ENCODE measurements at places on chromosomes 3 and 15. TPM values are rescaled to one million over a fixed set of nuclear protein-coding genes. Genes with fewer than 3 reads are reported as not detected.

GRCh38 chr3:126907557-126907956, 75.4 kb upstream of the PLXNA1 start:
- no peaks in the 10 kb centered on the region for H3K27me3 ChIP-seq
- DNase-seq, result no peak
- H3K36me3 ChIP-seq, result no peaks in the 10 kb centered on the region
- H3K4me3 ChIP-seq, result no peak overlapping the region

- H3K4me1 ChIP-seq, result no peaks in the 10 kb centered on the region
- no peak for DNase-seq
- no peak overlapping the region for H3K27ac ChIP-seq
- H3K27me3 ChIP-seq, result no peaks in the 10 kb centered on the region
- H3K4me3 ChIP-seq, result no peak overlapping the region
Observed at GRCh38 chr15:30939161-30939560, 35.4 kb downstream of the FAN1 start.

DNA sequence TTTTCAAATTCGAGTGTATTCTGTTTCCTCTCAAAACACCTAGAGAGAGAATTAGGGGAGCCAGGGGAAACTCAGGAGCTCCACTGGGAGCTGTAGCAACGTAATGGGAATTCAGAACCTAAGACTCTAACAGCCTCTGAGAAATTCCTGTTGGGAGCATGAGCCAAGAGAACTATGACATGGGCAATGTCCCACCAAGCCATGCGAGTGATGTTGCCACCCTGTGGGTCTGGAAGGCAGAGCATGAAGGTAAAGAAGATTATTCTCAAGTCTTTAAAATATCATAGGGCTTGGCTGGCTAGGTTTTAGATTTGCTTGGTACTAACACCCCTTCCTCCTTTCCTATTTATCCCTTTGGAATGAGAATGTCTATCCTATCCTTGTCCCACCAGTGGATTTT, 392.6 kb upstream of the ADAMTS9 start:
- H3K36me3 ChIP-seq, result no peaks in the 10 kb centered on the region
- no peaks in the 10 kb centered on the region for H3K4me1 ChIP-seq
- H3K27me3 ChIP-seq, result no peaks in the 10 kb centered on the region

- DNase-seq, result no peak
- H3K27me3 ChIP-seq, result no peaks in the 10 kb centered on the region
- no peak overlapping the region for H3K27ac ChIP-seq
- H3K4me3 ChIP-seq, result no peak overlapping the region
Observed at GRCh38 chr3:28947751-28948150, 333.1 kb upstream of the RBMS3 start.

PLSCR2 gene
- 1.4 TPM for total RNA-seq
